ENCODE measurements at places on chromosomes 4 and X.

GRCh38 chr4:1010395-1011021, 918 bp upstream of the FGFRL1 start:
- no peak for DNase-seq

DNA sequence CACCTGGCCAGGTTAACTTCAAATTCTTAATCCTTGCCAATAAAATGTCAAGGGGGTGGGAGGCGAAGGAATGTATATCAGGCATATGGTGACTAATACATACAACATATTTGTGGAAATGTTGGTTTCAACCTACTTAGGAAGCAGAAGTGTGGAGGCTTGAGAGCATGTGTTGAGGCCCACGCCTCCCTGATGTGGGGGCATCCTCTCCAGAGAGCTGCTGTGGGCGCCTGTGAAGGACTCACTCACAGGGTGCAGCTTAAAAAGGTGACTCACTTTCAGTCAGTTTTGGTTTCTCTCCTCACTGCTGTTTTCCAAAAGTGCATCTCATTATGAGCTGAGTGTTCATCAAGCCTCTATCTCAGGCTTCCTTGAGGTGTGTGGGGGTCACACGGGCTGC, 27.5 kb downstream of the LNX1 start:
- DNase-seq = no peak

GRCh38 chr4:175273995-175274753, 356.0 kb downstream of the ADAM29 start:
- DNase-seq = no peak

- DNase-seq = no peak
Measured at GRCh38 chrX:30971774-30972603, 82.9 kb upstream of the TAB3 start.

DNA sequence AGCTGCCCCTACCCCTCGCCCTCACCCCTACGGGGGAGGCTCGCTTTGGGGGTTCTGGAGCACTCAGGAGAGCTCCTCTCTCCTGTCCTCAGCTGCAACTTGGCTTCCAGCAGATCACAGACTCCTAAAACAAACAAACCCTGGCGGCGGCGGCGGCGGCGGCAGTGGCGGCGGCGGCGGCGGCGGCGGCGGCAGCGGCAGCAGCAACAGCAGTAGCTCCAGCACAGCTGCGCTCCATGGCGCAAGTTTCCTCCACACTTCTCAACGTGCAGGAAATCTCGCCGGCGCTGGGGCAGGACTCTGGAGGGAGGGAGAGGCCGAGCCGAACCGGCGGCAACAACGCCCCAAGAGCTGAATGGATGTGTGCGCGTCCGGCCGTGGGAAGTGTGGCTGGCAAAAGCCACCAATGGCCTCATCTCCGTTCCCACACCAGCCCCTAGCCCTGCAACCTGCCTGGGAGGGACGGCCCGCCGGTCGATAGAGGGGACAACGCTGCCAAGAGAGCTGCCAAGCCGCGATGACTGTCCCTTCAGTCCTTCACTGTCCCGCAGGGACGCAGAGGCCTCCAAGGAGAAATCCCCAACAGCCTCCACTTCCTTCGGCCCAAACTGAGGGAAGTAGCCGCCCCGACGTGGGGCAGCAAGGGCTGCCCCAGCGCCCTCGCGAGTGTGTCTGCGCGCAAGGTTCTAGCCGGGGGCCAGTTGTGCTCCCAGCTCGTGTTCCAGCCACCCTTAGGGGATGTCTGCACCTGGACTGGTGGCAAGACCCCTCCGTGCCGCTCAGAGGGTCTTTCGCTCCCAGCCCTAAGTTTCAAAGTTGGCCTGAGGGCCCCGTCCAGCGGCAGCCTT, 775 bp downstream of the SHROOM4 start:
- DNase-seq = peak; percentile 45

DNA sequence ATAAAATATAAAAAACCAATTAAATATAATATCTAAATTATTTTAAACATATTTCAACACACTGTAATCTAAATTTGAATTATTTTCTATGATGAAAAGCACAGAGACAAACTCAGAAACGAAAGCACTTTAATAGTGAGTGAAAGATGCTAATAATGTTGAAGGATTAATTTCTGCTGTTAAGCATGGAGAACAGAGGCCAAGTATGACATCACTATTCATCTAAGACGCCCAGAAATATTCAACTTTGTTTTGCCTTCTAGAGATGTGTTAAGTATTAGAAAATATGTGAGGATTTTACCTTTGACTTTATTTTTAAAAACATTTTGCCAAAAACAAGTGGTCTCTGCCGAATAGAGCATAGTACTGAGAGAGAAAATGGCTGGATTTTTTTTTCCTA, 19.3 kb downstream of the ARHGEF6 start:
- no peak for DNase-seq

GRCh38 chr4:126906466-126906865, 726.3 kb upstream of the INTU start:
- no peak for DNase-seq

DNA sequence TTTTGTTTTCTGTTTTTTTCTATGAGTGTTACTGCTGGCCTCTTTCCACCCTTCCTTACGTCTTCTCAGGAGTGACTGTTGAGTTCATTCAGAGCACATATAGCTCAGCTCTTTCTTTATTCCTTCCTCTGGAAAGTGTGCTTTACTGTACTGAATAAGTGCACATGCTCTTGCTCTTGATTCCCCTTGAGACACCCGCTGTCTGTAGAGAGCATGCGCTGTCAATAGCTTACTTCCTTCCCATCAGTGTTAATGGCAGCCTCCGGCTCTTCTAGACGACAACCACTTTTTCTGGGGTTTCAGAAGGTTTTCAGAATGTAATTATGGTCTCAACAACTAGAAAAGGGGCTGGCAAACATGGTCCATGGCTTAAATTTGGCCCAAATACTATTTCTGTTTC, 504.9 kb downstream of the C4orf33 start:
- no peak for DNase-seq

DNA sequence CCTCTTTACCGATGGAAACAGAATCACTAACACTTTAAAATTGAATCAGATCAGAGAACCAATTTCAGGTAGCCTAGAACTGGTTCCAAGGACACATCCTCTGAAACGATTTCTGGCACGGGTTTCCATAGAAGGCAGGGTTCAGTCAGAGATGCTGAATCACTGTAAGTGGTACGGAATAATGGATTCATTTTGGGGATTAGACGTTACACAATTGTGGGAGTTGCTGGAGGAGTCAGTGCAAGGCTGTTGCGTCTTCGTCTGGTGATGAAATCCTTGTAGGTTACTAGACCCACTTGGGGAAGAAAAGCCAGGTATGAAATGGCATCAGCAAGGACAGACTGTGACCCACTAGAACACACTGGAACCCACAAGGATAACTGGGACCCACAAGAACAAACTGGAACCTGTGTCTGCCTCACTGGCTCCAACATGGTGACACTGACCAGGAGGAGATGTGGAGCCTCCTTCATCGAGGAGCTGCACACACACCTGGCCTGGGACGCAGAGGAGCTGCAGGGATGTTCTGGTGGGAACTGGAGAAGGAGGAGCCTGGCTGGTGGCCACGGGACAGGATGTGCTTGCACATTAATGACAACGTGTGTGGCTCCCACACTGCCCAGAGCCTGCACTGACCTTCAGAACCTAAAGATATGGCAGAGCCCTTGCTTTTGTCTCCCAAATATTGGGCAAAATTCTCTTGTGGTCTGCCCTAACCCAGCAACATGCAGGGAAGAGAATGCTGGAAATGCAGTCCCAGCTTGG, 105.1 kb downstream of the TRAPPC11 start:
- no peak for DNase-seq

GRCh38 chr4:52573551-52573950, 85.5 kb downstream of the USP46 start:
- DNase-seq = no peak

DNA sequence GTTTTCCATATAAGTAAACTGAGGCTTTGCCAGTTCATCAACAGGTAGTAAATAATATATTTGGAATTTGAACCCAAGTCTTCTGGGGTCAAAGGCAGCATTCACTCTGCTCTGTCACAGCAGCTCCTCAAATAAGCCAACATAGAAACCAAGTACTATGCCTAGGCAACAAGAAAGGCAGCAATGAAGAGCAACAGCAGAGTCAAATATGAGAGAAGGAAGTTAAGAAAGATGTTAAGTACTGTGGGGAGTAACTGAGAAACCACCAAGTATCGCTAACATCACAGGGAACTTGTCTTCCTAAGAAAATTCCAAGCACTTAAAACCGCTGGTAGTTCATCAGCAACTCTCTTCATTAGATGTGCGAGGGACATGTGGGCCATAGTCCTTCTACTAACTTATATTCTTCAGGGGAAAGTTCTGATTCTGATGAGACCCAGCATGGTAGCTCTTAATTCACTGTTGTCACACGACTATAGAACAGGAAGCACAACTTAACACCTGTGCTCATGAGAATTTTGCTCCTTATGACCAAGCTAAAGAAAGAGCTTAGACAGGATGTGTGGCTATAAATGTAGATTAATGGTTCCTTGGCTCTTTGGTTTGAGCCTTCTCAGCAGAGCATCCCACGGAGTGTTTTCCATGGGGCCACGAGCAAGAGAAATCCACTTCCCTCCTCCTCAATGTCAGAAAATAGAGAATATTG, 107.8 kb downstream of the AR start:
- no peak for DNase-seq

GRCh38 chr4:113637823-113638561, 123.5 kb downstream of the CAMK2D start:
- no peak for DNase-seq

DNA sequence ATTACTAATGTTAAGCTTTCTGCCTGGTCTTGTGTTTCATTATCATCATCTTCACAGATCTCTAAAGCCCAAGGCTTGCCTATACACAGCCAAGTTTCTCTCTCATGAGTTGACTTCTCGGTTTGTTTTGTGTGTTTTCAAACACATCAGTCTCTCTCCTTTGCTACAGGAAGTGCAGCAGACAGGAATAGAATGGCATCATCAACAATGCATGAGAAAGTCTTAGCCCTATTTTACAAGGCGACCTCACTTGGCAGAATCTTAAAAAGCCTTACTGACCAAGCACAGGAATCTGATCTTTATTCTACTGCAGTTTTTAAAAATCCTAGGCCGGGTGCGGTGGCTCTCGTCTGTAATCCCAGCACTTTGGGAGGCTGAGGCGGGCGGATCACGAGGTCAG, 36.8 kb downstream of the CC2D2A start:
- no peak for DNase-seq

- DNase-seq = no peak
Measured at GRCh38 chrX:104098151-104098808, 14.0 kb upstream of the ZCCHC18 start.

DNA sequence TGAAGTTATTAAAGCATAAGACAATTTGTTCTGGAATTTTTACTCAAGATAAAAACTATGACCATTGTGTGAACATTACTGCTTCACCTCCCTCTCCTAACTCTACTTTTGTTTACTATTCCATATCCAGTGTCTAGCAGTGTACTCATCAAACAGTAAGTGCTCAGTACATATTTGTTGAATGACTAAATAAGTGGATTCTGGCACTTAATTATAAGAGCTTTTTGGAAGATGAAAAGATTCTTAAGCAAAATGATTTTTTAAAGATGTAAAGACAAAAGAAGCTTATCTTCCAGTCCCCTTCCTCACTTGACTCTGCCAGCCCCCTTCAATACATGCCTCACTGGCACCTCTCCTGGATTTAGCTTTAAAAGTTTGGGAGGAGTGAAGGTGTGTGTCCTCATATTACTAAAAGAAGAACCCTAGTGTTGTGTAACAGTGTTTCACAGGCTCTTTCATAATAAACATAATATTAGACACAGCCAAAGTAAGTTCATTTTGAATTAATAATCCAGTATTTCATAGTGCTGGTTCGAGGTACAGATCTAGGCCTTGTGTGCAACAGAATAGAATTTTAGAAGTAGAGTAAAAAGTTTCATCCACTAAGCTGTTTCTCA, 53.0 kb downstream of the GAB1 start:
- DNase-seq = no peak

DNA sequence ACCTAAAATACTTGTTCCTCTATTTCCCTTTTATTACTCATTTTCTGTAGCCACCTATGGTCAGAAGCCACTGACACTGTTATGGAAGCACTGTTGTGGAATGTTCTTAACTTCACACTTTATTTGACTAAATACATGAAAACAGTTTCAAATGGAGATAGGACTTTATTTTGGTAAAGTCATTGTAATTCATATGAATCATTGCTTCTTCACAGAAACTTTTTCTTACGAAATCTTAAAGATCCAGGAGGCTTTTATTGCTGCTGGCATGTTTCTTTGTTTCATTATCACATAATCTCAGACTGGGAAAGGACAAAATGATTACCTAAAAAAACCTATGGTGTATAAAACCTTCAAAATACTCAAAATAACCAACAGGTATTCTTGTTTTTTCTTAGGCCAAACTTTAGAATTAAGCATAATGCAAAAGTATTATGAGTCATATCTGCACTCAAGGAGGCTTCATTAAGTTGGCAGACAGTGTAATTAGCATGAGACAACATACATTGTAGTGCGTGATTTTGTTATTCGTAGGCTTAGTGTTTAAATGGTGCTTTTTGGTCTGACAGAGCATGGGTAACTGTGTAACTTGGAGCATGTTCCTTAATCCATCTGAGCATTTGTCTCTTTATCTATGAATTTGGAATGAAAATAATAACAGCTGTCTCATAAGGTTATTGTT, 58.0 kb downstream of the SH3BGRL start:
- DNase-seq = no peak

DNA sequence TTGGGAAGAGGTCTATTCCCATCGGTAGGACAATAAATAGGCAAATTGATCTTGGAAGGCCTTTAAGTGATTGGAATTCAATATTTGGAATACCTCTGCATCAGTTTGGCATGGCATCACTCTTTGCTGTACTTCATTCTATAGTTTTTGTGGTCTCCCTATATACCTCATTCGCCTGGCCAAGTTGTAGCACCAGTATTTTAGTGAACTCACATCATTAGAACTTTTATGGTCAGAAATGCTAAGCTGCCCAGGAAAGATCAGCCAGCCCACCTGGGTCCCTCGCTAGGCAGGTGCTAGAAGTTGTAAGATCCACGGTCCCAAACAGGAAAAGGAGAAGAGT, 40.3 kb downstream of the ZCCHC13 start:
- DNase-seq = no peak

- DNase-seq = no peak
Measured at GRCh38 chrX:16559206-16559619, 90.7 kb upstream of the S100G start.

DNA sequence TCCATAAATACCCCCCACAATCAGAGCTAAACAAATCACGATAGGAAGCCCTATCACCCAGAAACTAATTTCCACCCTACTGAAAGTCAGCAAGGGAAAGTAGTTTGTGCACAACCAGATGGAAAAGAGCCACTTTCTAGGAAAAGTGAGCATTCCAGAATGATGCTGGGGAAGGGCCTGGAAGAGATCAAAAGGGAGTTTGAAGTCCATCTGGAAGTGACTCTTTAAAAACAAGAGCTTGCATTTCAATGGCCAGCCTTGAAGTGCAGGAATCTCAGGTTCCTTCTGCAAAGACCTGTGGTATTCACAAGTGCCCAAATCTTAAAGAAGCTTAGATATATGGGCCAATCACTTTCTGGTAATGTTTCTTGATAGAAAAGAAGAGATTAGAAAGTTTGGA, 97.0 kb upstream of the LDB2 start:
- no peak for DNase-seq

- DNase-seq = no peak
Measured at GRCh38 chr4:28015996-28016395, 1155.4 kb downstream of the STIM2 start.

- DNase-seq = peak; percentile 29
Measured at GRCh38 chr4:116925900-116926457, 159.4 kb downstream of the TRAM1L1 start.
